Brain (organoid and tissue), 16 donors: ENCODE measurements at places on chromosomes 5 and 9.

DNA sequence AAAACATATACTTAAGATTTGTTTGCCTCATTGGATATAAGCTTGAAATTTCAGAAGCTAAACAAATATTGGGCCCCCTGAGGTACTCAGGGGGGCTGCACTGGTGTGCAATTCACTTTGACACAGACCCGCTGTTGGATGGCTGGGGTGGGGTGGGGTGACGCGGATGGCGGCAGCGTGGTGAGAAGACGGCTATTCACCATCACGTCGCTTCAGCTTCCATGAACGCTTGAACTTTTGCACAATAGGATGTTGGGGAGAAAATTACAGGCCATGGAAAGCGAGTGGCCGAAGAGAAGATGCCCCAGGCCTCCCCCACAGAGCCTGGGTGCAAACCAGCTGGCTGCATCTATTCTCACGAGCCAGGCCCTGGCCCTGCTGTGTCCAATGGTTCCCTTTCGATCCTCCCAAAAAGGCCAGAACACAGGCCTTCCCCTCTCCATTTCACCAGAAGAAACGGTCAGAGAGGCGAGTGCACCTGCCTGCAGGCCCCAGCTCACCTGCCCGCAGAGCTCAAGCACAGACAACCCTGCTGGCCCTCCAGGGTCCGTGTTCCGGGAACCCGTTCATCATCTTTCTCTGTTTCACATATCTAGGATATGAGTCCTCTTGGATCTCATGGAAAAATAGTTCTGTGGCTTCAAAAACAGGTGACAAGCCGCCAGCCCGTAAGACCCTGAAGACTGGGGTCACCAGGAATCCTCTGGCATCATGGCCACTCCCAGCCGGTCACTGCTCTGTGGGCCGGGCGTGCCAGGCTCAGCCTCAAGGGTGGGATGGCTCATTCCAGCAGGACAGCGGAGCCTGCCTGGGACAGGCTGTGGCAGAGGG lies 46.8 kb upstream of the SARDH start:
- no peak for DNase-seq

DNA sequence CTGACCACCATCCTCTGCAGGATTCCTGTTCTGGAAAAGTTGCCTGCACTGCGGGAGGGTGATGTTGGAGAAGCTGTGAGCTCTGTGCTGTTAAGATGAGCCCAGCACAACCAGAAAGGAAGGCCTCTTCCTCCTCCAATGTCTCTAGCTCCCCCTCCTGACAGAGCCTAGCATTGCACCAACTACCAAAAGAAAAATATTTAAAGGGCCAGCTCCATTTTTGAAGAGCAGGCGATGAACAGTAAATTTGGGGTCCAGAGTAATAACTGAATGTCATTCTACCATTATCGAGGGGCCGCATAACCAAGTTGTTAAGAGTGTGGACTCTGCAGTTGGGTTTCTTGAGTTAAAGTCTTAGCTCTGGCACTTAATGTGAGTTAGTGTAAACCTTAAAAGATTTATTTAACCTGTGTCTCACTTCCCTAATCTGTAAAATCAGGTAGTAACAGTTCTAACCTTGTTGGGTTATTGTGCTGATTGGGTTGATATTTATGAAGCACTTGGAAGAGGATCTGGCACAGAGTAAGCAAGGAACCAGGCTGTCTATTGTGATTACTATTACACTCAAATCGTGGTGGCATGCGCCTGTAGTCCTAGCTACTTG lies 3.9 kb downstream of the TEX53 start:
- peak; percentile 67 for DNase-seq

- DNase-seq: no peak
These were observed 32.2 kb downstream of the NMUR2 start for GRCh38 chr5:152372875-152373274.

DNA sequence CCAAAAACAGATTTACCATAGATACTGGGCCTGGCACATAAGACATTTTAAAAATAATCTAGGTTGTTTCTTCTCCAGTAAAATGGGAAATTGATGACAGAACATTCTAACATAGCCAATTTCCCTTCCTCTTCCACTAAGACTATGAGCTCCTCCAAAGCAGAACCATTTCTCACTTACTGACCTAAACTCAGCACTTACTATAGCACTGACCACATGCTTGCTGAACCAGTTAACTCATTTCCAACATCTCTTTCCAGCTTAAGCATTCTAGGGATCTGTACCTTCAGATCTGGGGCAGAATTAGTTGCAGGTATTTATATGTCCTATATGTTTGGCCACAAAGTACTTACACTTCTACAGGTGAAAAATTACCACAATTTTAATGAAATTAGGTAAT lies 58.9 kb downstream of the TTC39B start:
- DNase-seq: no peak

DNA sequence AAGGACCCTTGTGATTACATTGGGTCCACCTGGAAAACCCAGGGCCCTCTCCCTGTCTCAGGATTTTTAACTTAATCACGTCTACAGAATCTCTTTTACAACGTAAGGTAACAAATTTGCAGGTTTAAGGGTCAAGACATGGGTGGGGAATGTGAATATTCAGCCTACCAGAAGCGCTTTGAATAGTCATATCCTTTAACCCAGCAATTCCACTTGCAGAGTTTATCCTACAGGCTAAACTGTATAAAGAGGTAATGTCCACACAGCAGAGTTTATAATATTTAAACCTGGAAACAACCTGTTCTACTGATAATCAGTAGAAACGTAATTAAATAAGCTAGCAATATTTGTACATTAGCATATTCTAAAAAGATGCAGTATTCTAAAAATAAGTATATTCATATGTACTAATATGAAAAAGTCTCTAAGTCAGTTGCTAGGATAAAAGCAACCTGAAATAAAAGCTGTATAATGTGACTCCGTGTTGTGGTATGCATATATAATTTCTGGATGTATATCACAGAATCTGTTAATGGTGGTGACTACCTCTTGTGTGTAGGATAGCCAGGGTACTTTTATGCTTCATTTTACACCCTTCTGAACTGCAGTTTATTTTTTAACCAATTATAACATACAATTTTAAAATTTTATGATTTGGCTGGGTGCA lies 14.1 kb upstream of the NIPAL4 start:
- DNase-seq: no peak

DNA sequence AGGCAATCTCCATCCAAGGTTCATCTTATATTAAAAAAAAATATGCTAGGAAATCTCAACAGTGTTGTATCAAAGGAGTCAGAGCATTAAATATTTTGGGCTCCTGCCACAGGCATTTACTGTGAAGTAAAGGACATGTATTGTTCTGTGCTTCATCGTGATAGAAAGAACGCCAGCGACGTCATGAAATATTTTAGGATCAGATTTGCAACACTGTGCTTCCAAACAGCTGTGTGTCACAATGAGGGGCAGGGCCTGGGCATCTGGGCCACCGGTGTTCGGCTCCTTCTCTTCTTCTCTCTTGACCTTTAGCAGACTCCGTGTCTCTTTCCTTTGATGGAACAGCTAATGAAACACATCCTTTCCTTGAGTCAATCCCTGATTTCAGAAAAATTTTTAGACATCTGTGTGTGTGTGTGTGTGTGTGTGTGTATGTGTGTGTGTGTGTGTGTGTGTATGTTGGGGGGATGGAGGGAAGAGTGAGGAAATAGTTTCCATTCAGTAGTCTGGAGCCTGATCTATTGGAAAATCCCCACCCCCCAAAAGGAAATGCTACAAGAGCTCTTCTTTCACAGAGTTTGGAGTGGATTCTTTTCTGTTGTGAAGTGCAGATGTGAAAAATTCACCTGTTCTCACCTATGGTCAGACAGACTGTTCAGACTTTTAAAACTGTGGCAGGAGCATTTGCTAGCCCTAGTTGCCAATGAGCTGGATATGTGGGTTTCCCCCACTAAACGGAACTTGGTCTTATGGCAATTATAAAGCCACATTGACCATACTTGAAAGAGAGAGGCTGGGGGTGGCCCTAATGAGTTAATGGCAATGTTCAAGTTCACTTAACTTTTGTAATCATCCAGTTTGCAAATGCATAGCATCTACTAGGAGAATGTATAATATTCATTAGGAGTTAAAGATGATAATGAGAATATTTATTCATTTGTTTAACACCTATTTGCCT lies 18.1 kb upstream of the TNC start:
- DNase-seq: no peak

DNA sequence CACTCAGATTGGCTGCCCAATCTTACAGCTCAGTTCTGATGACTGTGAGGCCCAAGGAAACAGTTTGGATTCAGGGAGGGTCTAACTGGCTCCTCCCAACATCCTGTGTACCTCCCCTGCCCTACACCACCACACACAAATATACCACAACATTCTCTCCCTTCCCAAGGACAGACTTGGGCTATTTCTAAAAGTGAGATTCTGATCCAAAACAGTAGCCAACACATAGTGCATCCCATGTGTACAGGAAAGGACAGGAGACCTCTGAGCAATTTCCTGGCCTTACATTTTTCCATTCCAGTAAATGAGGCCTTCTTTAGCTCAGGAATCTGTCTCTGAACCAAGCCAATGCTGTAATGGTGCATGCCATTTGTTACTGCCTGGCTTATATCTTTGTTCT lies 20.8 kb downstream of the ZNF366 start:
- no peak for DNase-seq

DNA sequence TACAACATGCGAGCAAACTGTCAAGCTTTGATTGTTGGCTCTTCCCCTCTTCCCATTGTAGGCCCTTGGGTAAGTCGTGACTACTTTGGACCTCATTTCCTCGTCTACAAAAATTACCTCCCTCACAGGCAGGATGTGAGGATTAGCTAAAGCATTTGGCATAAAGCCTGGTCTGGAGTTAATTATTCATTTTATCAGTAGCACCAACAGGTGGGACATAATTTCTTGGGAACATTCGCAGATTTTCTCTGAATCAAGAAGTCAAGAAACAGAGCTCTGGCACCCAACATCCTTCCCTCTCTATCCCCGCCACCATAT lies 39.9 kb upstream of the SEMA6A start:
- no peak for DNase-seq

DNA sequence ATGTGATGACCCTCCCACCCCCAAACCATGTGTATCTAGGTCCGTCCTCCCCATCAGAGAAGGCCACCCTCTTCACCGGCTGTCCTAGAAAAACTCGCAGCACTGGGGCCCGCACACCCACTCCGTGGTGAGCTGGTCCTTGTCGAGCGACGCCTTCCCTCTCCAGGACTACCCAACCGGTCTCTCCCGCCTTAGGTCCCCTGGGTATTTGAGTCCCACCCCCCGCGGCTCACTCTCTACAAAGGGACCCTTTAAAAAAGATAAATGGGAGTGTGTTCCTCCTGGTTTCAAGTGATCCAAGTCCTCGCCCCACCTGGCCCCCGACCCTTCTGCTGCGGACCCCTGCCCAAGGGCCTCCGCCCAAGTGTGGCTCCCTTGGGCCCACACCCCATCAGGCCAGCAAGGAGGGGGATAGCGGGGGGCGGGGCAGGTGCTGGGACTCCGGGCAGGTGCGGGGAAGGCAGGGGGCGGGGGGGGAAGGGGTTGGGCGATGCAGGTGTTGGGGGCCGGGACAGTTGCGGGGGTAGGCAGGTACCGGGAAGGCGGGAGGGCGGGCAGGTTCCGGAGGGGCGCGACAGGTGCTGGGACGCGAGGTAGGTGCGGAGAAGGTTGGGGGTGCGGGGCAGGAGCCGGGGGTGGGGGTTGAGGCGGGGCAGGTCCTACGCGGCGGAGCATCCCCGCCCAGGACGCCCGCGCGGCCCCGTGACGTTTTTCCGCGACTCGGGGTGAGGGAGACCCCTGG lies 970 bp upstream of the ARRDC1 start:
- DNase-seq: no peak

DNA sequence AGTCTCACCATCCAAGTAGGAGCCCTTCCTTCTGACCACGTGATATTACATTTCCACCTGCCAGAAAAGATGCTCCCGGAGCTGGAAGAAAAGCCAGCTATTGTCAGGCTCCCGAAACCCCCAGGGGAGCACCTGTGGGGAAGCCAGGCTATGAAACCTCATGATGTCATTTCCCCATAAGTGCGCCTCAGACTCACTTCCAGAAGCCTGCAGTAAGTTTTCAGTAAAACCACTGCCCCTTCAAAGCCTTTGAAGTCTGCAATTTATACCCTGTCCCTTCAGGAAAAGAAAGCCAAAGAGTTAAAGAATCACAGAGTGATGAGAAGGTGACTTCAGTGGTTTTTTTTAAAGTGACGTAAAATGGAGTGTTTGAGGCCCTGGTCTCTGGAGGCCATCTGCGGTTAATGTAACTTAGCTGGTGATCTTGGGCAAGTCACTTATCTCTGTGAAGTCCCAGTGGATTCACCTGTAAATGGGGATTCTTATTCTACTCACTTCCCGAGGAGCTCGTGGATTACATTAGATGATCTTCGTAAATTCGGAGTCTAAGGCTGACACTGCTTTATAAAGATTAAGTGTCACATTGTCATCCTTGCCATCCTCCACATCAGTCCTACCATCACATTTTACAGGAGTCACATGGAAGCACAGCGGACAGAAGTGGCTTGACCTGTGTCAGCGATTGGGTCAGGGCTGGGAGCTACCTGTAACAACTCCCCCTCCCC lies 2.6 kb upstream of the SEMA6A start:
- no peak for DNase-seq

GRCh38 chr9:126988857-126989256 lies 74.3 kb downstream of the RALGPS1 start:
- DNase-seq: no peak

DNA sequence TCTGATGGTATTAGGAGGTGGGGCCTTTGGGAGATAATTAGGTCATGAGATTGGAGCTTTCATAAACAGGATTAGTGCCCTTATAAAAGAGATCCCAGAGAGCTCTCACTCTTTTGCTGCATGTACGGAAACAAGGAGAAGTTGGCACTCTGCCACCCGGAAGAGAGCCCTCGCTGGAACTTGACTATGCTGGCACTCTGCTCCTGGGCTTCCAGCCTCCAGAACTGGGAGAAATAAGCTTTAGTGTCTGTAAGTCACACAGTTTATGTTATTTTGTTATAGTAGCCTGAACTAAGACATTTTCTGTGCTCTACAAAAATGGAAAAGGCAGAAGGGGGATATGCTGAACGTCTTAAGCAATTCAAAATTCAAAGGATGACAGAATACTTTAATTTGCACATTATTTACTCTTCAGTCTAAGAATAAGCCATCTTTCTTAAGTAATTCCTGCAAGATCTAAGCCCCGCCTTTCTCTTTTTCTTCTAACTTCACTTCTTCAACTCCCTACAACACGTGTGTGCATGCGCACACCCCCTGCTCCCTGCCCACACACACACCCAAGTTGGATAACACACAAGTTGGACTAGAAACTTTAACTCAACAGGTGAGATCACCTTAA lies 17.3 kb downstream of the NFIB start:
- DNase-seq: no peak
